Immature natural killer cell (primary cell): ENCODE measurements at places on chromosomes 7 and 10. TPM values are rescaled to one million over a fixed set of nuclear protein-coding genes. Genes with fewer than 3 reads are reported as not detected.

GRM3 gene
- polyA plus RNA-seq: not detected

OIT3 gene
- not detected for polyA plus RNA-seq

GRCh38 chr10:13973742-13974141 lies 357.0 kb downstream of the FRMD4A start:
- no peak for DNase-seq

GRCh38 chr10:114596793-114597192 lies 61.3 kb downstream of the ABLIM1 start:
- no peak for DNase-seq

DNA sequence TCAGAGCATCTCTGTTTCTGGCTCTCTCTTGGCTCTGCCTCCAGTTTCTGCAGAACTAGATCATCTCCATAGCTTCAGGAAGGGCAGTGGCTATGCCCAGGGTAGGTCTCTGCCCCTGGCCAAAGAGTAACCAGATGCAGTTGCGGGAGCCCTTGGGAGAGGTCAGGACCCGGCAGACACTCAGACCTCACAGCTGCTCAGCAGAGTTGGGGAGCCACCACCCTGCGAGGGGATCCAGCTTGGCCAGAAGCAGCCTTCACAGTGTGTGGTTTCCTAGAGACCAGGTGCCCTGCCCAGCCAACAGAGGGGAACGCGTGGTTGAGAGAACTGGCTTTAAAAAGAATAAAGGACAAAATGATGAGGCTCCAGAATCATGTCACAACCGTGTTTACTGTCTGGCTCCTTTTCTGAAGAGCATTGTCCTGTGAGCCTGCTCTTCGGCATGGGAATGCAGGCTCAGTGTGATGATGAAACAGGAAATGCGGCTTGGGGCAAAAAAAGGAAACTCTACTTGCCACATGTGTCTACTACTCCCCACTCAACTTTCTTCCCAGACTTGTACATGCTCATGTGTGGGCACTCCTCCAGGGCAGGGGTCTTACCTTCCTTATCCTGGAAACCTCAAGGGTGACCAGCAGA lies 243.1 kb downstream of the INHBA start:
- DNase-seq: no peak

- DNase-seq: no peak
Measured at GRCh38 chr10:12408472-12408871, 59.1 kb downstream of the CAMK1D start.

NRG3 gene
- polyA plus RNA-seq: not detected

GRCh38 chr10:72653383-72654096 lies 27.7 kb upstream of the MICU1 start:
- DNase-seq: no peak

DNA sequence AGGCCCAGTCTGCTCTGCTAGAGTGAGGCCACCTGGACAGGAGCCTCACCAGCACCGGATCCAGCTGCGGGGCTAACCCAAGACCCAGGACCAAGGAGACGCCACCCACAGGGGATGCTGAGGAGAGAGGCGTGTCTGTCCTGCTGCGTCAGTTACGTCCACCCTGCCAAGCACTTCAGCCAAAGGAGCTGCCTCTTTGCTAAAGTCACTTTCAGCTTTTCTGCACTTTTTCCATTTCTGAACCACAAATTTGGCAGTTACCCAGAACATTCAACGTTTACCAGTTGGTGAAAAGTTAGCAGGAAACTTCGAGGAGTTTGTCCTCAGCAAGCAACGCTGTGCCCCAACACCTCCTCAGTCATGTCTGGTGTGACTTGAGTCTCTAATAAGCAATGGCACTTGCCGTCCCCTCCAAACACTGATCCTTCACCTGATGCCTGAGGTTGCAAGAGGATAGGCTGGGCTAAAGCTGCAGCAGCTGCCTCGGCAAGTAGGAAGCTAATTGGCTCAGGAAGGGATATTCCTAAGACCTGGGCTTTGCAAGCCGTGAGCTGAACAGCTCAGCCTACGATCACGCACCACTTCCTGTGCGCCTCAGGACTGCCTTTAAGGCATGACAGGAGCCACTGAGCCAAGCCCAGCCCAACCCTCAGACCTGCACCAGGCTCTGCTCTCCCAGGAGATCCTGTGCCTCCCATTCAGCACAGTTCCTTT lies 40.1 kb downstream of the KCNH2 start:
- DNase-seq: no peak

ZMIZ2 gene
- 3.3 TPM for polyA plus RNA-seq

GRCh38 chr7:27953361-27953760 lies 213.4 kb downstream of the TAX1BP1 start:
- no peak for DNase-seq

GRCh38 chr7:98283127-98283886 lies 1.8 kb downstream of the BRI3 start:
- no peak for DNase-seq

DNA sequence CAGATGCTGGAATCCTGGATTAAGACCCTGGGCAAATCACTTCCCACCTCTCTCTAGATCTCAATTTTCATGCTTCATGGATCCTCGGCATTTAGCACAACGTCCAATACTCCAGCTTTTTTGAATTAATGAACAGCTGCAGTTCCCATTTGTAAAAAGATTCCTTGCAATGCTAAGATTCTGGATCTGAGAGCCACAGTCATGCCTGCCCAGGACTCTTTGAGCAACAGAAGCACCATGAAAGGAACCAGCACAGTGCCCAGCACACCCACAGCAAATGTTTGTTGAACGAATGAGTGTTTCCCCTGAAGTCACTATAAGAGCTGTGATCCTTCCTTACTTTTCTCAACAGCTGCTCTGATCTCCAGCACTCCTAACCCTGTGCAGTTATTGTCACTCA lies 20.8 kb upstream of the DDIT4 start:
- DNase-seq: no peak

CCDC7 gene
- polyA plus RNA-seq: 2.1 TPM

DNA sequence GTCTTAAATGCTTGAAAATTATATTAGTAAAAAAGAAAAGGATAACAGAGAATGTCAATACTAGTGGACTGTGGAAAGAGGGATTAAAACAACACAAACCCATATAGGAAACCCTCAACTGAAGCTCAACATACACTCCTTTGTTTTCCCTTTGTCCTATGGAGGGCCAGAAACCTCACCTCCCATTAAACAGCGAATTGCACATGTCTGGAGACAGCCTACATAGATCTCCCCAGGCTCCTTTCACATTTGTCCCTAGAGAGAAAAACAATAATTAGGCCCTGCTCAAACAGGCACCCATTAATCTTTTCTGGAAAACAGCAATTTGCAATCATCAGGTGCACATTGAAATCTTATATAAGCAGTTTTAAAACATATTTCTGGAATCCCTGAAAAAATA lies 87.6 kb upstream of the SEMA3D start:
- no peak for DNase-seq

DNA sequence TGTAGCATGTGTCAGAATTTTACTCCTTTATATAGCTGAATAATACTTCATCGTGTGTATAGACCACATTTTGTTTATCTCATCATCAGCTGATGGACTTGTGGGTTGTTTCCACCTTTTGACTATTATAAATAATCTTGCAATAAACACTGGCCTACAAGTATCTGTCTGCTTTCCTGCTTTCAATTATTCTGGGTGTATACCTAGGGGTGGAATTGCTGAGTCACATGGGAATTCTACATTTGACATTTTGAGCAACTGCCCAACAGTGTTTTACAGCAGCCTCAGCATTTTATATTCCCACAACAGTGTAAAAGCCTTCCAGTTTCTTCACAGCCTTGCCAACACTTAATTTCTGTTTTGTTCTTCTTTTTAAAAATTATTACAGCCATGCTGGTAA lies 200.3 kb upstream of the PRSS1 start:
- no peak for DNase-seq

PSD gene
- polyA plus RNA-seq: 1.2 TPM

- DNase-seq: no peak
Measured at GRCh38 chr7:111839261-111839660, 277.0 kb upstream of the IMMP2L start.

DNA sequence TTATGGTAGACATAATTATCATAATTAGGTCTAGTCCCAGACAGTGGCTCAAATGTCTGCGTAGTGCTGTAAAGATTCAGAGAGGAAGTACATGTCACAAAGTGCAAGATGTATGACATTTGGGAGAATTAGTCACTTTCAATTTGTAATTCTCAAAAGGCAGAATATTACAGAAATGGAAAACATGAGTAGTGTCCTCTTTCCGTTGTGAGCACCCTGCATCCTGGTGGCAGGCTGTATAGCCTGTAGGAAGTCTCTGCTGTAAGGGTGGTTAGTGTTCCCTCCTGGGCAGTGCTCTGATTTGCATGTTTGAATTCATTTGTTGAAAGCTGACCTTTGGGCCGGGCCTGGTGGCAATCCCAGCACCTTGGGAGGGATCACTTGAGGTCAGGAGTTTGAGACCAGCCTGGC lies 17.0 kb downstream of the CDK14 start:
- no peak for DNase-seq

- no peak for DNase-seq
Measured at GRCh38 chr10:10432296-10433035, 585.2 kb upstream of the CELF2 start.

DNA sequence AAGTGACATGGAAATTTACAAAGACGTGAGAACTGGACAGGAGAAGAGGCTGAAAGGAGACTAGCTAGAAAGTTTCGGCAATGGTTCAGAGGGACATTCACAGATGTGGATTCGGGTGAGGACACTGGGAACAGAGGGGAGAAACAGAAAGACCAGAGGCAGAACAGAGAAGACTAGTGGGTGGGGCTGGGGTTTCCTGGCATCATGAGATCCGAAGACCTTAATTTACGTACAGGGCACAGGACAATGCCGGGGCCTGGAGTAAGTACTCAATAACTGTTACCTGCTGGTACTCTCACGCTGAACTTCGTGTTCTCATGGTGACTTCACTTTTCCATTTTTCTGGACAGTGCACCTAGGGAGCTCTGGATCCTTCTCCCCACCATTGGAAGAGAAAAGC lies 53.5 kb downstream of the VOPP1 start:
- no peak for DNase-seq

GRCh38 chr7:22173685-22174573 lies 183.0 kb downstream of the RAPGEF5 start:
- DNase-seq: peak; percentile 28

ACADSB gene
- 30.1 TPM for polyA plus RNA-seq

UNCX gene
- polyA plus RNA-seq: not detected
